ENCODE measurements at places on chromosomes 16 and 17.

GRCh38 chr16:15853021-15853420, 3.8 kb downstream of the MYH11 start:
- DNase-seq, result no peak

DNA sequence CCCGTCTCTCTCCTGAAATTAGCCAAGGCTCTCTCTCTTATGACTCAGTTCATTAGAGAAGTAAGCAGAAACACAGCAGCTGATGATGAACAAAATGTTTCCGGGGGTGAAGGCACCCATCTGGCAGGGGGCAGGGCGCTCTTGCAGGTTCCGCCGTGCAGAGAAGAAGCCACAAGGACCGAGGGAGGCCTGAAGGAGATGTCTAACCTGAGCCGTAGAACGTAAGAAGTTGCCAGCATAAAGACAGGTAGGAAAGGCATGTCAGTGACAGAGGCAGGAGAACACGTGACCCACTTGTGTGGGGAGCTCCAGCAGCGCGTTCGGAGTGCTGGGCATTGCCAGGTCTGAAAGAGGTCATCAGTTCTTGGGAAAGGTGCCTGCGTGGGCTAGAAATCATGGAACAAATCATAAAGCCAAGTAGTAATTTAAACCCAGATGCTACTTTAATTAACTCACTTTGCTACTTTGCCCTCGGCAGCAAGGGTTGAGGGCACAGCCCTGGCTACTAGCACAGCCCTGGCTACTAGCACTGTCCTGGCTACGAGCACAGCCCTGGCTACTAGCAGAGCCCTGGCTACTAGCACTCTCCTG, 198.6 kb downstream of the RPTOR start:
- no peak for DNase-seq

GRCh38 chr17:28747051-28747691, 3.4 kb downstream of the TRAF4 start:
- peak; percentile 71 for DNase-seq

DNA sequence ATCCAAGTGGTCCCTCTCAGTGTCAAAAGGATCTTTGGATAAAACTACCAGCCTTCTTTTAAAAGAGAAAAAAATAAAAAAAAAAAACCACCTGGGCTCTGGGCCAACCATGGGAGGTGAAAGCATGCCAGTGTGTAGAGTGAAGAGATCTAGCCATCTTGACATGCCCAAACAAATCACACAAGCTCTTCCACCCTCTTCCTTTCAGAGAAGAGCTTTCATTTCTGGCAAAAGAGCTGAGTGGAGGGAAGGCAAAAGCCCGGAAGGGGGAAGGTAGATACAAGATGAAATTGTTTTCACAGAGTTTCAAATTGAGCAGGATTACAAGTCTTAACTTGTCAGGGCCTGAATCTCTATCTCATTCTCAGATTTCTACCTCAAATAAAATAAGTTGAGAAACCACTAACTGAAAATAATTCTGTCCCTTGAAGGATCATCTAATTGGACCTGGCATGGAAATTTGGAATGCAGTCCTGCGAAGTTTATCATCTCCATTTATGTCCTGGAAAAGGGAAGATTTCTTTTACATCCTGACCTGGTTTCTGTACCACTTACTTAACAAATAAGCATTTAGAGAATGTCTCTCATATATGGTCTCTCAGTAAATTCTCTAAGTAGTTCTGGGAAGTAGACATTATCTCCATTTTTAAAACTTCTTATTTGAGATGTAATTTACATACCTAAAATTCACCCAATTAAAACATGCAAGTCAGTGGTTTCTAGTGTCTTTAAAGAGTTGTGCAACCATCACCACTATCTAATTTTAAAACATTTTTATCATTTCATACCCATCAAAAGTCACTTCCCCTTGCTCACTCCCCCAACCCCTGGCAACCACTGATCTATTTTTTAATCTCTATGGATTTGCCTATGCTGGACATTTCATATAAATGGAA, 93.7 kb downstream of the TANGO6 start:
- peak; percentile 97 for DNase-seq

DNA sequence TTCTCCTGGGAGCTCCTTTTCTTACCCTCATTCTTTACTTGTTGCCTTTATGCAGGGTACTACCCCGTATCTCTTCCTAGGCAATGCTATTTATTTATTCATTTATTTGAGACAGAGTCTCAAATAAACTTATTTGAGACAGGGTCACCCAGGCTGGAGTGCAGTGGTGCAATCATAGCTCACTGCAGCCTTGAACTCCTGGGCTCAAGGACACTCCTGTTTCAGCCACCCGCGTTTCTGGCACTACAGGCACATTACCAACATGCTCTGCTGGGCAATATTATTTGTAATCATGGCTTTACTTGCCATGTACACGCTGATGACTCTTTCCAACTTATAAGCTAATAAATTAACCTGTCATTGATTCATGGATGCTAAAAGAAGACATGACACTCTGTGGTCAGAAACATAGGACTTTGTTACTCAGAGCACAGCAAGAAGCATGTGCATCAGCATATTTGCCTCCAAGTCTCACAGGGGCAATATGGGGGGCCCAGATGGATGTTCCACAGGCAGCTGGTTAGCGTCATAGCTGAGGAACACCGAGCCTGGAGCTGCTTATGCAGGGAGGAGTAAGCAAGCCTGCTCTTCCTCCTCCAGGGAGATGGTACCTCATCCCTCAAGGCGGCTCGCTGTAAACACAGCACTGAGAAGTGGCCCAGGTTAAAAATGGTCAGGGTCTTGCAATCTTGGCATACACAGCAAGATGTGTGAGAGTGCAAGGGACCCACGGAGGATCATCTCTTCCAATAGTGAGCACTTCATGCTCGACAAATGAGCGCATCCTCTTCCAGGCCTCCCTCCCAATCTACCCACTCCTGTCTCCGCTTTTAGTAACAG, 4.2 kb upstream of the LRRC75A start:
- no peak for DNase-seq

DNA sequence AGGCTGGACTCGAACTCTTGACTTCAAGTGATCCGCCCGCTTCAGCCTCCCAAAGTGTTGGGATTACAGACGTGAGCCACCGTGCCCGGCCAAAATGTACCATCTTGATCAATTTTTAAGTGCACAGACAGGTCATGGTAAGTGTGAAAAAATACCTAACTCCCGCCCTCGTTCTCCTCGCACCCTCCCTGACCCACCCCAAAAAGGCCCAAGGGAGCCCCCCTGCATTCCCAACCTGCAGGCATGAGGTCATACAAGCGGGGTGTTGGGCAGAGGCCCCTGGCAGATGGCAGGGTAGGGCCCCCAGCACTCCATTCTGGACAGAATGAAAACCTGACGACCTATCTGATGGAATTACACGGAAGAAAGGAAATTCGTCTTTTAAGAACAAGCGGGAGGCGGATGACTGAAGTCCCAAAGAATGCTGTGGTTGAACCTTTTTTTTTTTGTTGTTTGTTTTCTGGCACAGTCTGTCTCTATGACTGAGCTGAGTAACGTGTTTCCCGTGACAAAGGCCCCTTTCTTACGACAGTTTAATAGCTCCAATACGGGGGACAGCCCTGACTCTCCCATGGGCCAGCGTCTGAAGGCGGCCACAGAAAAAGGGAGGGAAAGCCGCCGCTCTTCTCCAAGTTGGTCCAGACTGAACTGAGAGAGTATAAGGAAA, 376.4 kb downstream of the SLC39A11 start:
- DNase-seq, result peak; percentile 92

GRCh38 chr17:73640691-73641090, 3.6 kb downstream of the SDK2 start:
- DNase-seq, result no peak

- DNase-seq, result no peak
These were observed at the start of gene CBFA2T3 for GRCh38 chr16:88977018-88977811. Gene CBFA2T3 (minus strand): TSS chr16:88977207. CDS start chr16:88976807, 400 bp downstream.

DNA sequence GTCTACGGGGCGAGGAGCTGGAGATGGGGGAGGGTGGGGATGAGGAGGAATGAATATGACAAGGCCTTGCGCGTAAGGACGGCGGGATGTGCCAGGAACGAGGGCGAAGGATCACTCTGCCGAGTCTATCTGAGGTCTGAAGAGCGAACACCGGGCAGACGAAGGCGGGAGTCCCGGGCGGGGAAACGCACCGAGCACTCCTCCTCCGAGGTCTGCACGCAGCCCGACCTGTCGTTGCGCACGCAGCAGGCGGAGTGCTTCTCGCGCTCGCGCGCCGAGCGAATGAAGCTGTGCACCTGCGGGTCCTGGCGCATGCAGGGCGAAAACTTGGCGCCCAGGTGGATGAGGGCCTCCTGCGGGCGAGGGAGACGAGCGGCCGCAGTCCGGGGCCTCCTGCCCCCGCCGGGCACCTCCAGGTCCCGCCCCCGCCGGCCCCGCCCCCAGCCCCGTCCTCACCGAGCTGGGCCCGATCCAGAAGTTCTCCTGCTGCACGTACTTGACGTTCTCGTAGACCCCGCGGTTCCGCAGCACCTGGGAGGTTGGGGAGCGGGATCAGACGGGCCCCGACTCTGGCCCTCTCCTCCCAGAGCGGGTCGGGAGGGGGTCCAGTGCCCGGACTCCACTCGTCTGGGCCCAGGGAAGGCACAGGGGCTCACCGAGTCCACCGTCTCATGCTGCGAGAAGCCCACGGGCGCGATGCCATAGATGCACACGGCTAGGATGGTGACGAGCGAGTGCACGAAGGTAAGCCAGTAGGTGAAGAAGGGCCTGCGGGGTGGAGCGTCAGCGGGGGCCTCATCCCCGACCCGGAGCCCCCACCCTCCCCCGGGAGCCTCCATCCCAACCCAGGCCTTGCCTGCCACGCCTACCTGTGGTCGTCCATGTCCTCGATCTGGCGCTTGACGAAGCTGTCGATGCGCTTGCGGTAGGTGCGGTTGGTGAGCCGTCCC, 7.6 kb downstream of the SNRNP25 start:
- DNase-seq, result no peak

- DNase-seq, result no peak
These were observed 112.5 kb downstream of the MSI2 start for GRCh38 chr17:57368637-57369336.

DNA sequence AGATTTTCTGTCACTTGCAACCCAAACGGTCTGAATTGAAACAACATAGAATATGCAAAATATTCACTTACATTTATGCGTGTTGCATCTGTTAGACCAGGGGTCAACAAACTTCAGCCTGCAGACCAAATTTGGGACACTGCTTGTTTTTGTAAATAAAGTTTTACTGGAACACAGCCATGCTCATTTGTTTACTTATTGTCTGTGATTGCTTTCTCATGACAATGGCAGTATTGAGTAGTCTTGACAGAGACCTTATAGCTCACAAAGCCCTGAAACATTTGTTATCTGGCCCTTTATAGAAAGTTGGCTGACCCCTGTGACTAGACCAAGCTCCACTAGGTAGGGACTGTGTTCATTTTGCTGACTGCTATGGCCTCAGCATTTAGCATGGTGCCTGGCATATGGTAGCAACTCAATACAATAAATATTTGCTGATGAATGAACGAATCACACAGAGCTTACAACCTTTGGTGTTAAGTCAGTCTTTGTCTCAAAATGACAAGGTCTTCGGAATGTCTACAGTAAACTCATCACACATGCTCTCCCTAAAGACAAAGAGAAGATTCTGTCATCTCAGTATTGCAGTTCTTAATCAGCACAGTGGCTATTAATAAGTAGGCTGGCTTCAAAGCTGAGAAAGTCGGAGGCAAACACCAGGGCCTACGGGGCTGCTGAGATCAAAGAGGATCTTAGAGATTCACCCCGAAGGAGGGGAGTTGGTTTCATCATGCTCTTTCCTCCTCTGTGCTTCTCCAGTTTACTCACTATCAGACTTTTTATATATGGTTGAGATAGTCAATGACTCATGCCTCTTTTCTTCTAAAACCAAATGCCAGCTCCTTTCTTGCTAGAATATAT, 95.2 kb upstream of the AXIN2 start:
- no peak for DNase-seq

GRCh38 chr16:49344401-49344800, 29.2 kb upstream of the C16orf78 start:
- DNase-seq, result no peak

- no peak for DNase-seq
These were observed 27.7 kb downstream of the CLUH start for GRCh38 chr17:2683912-2684311.

DNA sequence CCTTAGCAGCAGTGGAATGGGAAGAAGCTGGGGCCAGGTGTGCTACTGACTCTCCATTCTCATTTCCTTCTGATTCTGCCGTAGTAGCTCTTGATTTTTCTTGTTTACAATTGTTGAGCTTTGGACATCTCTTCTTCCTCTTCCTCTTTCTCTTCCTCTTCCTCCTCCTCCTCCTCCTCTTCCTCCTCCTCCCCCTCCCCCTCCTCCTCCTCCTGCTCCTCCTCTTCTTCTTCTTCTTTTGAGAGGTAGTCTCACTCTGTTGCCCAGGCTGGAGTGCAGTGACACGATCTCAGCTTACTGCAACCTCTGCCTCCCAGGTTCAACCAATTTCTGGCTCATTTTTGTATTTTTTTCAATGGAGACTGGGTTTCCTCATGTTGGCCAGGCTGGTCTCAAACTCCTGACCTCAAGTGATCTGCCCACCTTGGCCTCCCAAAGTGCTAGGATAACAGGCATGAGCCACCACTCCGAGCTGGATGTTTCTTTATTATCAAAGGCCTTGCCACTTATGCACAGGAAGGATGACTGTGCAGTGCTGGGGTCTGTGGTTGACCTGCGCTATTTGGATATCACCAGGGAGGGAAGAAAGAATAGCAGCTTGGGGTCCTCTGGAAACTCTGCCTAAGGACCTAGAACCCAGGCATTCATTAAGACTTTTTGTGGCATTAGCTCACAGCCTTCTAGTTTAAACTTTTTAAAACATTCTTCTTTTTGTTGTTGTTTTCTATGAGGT, 127.8 kb upstream of the KCNJ16 start:
- no peak for DNase-seq

- no peak for DNase-seq
These were observed 222.3 kb downstream of the WWOX start for GRCh38 chr16:78321620-78322360.

- DNase-seq, result no peak
These were observed 57.2 kb downstream of the KANSL1 start for GRCh38 chr17:46135879-46136563.

DNA sequence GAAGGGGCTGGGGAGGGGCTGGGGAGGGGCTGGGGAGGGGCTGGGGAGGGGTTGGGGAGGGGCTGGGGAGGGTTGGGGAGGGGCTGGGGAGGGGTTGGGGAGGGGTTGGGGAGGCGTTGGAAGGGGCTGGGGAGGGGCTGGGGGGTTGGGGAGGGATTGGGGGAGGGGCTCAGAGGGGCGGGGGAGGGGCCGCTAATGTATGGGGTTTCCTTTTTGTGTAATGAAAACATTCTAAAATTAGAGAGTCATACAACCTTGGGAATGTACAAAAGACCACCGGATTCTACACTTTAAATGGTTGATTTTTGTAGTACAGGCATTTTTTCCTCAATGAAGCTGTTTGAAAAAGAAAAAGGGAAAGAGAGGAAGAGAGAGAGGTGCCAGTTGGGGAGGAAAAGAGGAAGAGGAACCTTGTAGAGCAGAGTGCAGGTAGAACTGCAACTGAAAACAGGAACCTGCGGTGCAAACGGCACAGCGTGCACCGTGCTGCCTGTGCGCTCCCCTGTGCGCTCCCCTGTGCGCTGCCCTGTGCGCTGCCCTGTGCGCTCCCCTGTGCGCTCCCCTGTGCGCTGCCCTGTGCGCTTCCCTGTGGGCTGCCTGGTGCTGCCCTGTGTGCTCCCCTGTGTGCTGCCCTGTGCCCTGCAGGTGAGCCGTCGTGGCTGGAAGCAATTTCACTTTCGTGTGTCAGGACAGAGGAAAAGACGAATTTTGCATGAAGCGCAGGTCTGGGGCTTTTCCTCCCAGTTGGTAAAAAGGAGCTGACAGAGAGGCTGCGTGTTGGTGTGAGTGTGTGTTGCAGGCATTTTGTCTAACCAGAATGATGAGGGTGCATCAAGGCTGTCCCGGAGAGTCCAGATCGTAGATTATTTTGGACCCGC, 40.8 kb downstream of the METRNL start:
- no peak for DNase-seq

Measured in epithelial cell of esophagus (primary cell).